GM13977 (cell line): ENCODE measurements at places on chromosomes 16 and 17.

DNA sequence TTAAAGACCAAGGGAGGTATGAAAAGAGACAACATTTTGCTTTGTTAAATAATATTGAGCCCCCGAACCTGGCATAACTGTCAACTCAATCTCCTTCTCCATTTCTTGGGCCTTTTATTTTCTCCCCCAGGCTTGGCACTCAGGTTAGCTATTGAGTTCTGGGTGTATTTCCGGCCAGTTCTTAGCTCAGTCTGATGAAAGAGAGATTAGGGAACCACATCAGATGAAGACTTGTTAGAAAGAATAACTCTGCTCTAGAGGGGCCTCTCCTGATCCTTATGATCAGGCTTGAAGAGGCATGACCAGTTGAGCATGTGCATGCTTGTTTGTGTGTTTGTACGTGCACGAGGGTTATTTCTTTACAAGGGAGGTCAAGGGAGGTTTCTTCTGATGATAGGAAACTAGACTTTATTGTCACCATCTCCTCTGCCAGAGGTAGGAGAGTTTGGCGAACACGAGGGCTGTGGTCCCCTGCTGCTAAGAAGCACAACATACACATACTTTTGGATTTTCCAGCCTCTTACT, 29.2 kb upstream of the HS3ST2 start:
- no peak for DNase-seq

GRCh38 chr16:88451586-88452481, 1.2 kb upstream of the ZFPM1 start:
- no peak for DNase-seq

DNA sequence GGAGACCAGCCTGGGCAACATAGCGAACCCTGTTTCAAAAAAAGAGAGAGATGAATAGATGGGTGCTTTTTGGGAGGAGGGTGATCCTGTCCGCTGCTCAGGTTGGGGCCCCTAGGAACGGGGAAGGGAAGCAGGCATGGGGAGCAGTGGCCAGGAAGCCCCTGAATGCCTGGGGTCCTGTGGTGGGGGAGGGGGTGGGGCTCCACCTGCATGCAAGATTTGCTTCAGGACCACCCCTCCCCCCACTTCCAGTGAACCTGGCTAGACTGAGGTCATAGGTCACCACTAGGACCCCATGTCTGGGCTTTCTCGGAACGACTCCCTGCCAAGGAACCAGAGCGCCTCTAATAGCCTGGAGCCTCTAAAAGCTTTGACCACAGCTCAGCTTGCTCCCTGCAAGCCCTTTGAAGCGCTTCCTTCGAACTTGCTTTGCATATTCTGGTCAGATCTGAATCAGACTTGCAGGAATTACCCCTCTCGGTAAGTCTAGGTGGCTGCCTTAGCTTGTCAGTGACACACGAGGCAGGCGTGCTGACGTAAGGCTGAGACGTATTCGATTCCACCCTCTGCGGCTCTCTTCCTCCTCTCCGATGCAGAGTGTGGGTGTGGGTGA, 3.7 kb downstream of the SOCS3 start:
- DNase-seq: peak; percentile 96

DNA sequence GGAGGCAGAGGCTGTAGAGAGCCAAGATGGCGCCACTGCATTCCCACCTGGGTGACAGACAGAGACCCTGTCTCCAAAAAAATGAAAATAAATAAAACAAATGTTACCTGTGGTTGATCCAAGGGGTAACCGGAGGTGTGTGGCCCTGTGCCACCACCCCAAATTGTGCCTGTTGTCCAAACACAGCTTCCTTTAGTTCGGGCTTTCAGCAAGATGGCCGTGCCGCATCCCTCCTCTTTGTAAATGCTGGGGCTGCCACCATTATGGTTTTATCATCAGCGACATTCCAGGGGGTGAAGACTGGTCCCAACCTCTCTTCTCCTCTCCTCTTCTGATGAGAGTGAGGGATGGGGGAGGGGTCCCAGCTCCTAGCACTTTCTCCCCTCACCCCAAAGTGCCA, at the start of gene C16orf92:
C16orf92 (plus strand) TSS at position 312 of the 400 bp plus-strand sequence. CDS start 143 bp downstream, outside the sequence.
- no peak for DNase-seq

DNA sequence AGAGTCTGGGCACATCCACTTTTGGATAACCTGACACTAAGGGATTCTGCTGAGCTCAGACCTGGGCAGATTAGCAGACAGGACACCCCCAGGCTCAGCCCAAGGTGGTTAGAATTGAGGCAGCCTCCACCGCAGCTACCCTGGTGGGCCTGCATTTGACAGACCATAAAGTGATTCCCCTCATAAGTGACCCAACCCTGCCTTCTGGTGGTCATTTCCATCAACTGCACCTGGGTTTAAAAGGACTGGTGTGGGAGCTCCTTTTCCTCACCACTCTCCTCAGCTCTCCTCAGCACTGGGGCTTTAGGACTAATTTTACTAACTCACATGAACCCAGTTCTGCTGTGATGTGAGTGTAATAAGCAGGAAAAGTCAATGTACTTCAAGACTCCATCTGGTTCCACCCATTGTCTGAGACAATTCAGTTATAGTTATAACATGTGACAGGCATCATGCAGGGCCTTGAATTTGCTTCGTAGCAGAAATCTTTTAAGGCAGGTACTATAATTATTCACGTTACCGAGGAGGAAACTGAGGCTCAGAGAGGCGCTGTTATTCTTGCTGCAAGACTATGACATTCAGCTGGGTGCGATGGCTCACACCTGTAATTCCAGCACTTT, 42.5 kb downstream of the MYH3 start:
- DNase-seq: peak; percentile 67

DNA sequence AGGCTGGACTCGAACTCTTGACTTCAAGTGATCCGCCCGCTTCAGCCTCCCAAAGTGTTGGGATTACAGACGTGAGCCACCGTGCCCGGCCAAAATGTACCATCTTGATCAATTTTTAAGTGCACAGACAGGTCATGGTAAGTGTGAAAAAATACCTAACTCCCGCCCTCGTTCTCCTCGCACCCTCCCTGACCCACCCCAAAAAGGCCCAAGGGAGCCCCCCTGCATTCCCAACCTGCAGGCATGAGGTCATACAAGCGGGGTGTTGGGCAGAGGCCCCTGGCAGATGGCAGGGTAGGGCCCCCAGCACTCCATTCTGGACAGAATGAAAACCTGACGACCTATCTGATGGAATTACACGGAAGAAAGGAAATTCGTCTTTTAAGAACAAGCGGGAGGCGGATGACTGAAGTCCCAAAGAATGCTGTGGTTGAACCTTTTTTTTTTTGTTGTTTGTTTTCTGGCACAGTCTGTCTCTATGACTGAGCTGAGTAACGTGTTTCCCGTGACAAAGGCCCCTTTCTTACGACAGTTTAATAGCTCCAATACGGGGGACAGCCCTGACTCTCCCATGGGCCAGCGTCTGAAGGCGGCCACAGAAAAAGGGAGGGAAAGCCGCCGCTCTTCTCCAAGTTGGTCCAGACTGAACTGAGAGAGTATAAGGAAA, 376.4 kb downstream of the SLC39A11 start:
- no peak for DNase-seq

- peak; percentile 84 for DNase-seq
Observed at GRCh38 chr17:1275962-1276736, 3.3 kb upstream of the TRARG1 start.

- DNase-seq: no peak
Observed at GRCh38 chr16:53433930-53434376, 318 bp upstream of the RBL2 start.

DNA sequence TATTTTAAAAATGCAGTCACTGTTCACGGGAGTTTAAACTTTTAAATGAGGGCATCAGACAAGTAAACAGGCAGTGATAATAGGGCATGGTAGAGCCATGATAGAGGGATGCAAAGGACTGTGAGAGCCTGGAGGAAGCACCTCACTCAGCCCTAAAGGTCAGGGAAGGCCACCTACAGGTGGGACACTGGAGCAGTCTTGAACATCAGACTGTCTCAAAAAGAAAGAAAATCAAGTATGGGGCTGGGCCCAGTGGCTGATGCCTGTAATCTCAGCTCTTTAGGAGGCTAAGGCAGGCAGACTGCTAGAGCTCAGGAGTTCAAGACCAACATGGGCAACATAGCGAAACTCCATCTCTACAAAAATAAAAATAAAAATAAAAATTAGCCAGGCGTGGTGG, 31.0 kb upstream of the DHRS7B start:
- no peak for DNase-seq

DNA sequence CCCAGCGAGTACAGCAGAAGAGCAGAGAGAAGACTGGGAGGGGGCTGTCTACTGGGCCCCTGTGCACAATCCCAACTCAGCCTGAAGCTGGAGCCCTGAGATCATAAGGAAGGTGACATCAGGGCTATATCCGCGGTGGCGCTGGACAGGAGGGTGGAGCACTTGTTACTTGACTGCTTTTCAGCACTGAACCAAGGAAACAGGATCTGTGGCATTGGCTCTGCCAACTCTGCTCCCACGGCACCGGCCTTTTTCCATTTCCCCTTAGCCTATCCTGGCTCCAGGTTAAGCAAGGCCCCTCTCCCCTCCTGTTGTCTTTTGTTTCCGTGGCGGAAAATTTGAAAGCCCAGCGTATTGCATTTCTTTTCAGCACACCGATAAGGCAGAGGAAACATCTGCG, 125.0 kb upstream of the IRX3 start:
- DNase-seq: no peak

GRCh38 chr16:78715106-78715505, 615.7 kb downstream of the WWOX start:
- DNase-seq: no peak

DNA sequence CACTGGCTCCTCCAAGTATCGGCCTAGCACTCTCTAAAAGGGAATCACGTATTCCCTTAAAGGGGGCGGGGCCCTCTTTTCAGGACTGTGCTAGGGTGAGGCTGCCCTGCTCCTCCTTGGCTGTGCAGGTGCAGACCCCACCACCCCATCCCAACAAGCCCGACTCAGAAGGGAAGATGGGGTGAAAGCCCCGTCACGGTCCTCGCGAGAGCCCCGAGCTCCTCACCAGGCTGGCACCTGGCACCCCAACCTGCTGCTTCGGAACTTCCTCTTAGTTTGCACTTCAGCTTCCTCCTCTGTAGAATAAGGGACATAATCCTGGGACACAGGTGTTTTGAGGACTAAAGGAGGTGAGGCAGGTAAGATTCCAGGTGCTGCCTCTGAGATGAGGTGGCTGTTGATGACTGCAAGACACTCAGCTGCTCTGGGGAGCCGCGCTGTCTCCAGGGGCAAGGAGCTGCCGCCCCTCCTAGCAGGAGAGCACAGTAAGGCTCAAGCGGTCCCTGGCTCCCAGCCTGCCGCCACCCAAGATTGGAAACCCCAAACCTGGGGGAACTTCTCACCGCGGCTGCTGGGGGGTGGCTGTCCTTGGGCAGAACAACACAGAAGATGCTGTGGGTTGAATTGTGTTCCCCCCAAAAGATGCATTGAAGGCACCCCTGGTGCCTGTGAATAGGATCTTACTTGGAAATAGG, 88.8 kb downstream of the MGAT5B start:
- DNase-seq: no peak

DNA sequence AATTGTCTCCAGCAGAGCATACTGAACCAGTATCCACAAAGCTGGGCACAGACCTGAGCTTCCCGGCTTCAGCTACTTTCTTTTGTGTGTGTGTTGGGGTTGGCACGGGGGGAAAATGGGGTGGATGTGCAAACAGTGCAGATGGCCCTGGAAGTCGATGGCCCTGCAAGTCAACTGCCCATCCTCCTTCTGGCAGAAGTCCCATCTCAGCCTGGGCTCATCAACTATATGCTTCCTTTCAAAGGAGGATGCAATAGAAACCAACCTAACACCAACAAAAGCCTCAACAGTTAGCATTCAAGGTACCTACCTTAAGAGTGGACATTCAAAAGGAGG, 55.7 kb downstream of the SOX9 start:
- DNase-seq: no peak

DNA sequence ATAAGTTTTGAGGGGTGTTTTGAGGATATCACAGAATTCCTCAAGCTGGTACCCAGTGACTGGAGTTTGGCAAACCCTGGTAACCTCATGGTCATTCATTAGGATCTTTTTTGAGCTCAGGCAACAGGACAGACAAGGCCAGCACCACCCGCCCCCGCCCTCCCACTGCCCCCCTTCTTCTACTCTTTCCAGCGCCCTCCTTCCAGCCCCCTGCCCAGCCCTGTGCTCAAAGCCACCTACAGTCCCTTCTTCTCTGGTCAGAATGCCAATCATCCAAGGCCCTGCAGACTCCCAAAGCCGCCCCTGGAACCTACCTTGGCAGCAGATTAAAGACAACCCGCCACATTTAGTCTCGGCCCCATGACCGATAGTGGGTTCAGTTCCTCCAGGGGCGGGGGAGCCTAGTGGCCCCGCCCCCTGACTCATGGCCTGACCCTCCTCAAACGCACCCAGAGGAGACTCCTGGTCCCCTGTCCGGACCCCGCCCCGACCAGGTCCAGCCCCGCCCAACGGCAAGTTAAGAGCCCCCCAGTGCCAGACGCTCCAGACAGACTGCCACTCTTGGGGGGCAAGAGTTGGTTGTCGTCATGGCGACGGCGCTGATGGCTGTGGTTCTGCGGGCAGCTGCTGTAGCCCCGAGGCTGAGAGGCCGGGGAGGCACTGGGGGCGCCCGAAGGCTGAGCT, at the start of gene NAGS:
NAGS (plus strand) TSS at position 546 of the 684 bp plus-strand sequence; CDS start at position 588, 42 bp downstream.
- no peak for DNase-seq

- peak; percentile 80 for DNase-seq
Observed at GRCh38 chr16:31382485-31383161, 10.5 kb upstream of the ITGAD start.

DNA sequence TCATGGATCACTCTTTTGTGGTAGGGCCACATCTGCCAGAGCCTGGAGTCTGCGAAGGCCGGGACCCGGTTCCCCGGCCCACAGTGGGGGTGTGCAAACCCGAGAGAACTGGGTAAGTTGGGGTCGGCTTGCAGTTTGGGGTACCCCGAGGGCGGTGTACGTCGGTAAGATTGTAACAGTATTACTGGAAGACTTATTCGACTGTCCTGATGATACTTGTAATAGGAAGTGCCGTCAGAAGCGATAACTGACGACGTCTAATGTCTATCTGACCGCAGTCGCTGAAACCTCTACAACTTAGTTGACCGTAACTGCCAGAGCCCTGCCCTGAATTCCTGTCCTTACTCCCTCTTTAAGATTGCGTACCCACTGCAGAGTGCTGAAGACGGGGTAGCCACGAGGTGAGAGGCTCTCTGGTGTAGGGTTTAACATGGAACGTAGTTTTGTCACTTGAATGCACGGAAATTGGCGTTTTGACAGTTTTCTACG, 24.0 kb downstream of the TRPV2 start:
- no peak for DNase-seq

GRCh38 chr17:77736721-77737120, 221.8 kb upstream of the TNRC6C start:
- DNase-seq: no peak

DNA sequence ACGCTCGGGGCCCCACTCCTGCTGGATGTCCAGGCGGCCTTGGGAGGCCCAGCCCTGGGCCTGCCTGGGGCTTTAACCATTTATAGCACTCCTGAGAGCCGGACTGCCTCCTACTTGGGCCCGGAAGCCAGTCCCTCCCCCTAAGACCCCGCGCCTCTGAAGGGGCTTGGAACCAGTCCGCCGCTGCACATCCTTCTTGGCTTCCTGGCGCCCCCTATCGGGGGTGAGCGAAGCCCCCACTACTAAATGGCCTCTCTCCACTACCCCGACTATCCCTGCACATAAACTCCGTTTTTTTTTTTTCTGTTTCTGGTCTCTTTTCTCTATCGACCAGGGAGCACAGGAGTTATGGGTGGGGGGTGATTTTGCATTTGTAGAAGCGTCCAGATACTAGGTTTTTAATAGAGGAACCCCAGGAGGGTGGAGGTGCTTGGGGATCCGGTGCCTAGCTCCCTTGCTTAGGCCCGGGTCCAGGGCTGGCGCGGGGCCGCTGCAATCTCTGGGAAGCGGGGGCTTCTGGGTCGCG, 633 bp upstream of the NOL3 start:
- no peak for DNase-seq

- peak; percentile 78 for DNase-seq
Observed at GRCh38 chr16:57349212-57350031, 9.2 kb upstream of the CCL22 start.

- DNase-seq: no peak
Observed at GRCh38 chr16:60646631-60647030, 1389.6 kb downstream of the CDH8 start.
